ENCODE measurements at places on chromosomes 4 and X.

GRCh38 chr4:183438458-183439113 lies 5.8 kb upstream of the CDKN2AIP start:
- no peak for DNase-seq

GRCh38 chr4:86060341-86060740 lies 299.5 kb downstream of the MAPK10 start:
- peak; percentile 58 for DNase-seq

GRCh38 chr4:106476741-106477140 lies 108.2 kb upstream of the GIMD1 start:
- DNase-seq: no peak

DNA sequence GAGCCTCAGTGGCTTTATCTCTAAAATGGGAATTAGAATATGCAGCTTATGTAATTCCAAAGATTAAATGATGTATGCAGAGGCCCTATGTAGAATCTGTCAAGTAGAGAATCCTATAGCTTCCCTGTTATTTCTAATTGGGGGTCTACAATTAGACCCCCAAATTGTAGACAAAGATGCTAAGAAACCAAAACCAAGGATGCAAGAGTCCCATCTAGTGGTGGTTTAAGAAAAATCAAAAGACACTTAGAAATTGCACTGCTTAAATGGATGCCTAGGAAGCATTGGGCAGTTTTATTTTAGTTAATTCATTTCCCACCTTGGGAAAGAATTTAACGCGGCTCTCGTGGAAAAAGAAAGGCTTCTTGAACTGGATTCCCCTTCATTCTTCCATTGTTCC lies 115.2 kb downstream of the GABRA2 start:
- no peak for DNase-seq

DNA sequence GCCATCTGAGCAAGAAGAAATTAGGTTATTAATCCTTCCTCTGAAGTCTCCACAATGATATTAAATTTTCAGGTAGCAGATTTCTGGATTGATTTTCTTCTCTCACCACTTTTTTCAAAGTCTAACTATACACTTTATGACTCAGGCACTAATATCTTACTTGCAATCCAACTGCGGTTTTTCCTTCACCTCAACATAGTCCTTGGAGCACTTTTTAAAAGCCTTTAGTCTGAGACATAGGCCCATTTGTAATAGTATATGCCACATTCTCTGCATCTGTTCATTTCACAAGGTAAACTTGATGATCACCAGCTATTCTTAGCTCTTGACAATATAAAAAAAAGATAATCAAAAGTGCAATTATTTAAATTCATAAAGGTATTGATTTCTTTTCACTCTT lies 55.9 kb upstream of the EDNRA start:
- DNase-seq: no peak

Data from CMK (cell line).